ENCODE measurements at places on chromosomes 1 and 21.

DNA sequence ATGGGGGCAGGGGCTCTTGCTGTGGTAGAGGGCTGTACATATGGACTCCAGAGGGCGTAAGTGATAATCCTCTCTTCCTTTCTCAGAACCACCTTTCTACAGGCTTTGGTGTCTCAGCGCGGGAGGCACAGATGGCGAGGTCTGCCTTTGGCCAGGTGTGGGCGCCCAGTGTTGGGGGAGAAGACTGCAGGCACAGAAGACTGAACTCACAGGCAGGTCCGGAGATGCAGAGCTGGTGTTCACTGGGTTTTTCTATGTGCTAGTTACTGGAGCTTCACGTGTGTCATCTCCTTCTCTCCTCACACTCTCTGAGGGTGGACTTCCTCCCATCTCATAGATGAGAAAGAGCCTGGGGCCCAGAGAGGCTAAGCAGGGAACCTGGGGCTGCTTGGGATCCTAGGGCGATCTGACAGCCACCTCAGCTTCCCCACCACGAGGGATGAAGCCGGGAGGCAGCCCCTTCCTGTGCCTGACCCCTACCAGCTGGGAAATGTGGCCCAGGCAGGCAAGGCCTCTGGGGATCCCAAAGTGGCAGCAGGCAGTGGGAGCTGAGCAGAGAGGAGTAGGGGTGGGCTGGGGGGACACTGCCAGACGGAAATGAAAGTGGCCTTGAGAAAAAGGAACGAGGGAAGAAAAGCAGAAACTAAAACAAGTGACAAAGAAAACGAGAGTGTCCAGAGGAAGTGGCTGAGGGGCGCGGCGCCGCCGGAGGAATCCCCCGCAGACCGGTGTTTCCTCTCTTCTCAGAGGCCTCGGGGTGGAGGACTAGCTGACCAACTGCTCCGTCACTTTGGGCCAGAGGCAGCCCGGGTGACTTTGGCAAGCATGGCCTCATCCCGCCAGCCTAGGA, 191.6 kb downstream of the HIVEP3 start:
- no peak for DNase-seq

DNA sequence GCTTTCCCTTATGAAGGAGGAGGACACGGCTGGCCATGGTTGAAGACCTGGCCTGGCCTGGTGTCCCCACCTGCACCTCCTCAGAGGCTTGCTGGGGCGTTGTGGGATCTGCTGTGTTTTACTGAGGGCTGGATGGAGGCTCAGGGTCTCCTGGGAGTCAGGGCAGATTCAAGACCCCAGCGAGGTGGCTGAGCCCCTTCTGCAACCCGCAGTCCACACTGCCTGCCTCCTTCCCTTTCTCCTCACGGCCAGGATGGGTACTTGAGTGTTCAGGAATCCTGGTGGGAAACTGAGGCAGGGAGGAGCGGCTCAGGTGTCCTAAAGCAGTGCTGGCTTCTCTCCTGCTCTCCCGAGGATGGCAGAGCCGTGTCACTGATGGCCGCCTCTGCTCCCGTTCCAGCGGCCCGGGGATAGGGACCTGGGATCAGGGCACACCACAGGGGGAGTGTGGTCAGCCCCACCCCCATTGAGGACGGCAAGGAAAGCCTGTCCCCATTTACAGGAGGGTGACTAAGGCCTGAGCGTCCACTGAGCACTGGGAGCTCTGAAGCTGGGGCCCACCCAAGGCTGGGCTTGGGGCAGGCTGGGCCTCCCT, 47.5 kb downstream of the TRPM2 start:
- no peak for DNase-seq

DNA sequence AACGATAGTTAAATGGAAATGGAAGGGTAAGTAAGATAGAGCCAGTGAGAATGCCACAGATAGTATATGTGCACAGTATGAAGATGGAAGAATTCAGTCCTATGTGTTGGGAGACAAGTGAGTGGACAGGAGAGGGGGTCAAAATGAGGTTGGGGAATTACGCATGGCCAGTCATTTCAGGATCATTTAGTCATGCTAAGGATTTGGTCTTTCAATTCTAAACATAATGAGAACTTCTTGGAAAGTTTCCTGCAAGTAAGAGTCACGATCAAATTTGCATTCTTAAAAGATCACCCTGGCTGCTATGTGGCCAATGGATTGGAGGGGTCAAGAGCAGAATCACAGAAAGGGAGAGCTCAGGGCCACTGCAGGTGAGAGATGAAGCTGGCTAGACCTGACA, 64.0 kb upstream of the KCNK2 start:
- no peak for DNase-seq

GRCh38 chr1:156750711-156751450, 594 bp downstream of the HDGF start:
- no peak for DNase-seq

DNA sequence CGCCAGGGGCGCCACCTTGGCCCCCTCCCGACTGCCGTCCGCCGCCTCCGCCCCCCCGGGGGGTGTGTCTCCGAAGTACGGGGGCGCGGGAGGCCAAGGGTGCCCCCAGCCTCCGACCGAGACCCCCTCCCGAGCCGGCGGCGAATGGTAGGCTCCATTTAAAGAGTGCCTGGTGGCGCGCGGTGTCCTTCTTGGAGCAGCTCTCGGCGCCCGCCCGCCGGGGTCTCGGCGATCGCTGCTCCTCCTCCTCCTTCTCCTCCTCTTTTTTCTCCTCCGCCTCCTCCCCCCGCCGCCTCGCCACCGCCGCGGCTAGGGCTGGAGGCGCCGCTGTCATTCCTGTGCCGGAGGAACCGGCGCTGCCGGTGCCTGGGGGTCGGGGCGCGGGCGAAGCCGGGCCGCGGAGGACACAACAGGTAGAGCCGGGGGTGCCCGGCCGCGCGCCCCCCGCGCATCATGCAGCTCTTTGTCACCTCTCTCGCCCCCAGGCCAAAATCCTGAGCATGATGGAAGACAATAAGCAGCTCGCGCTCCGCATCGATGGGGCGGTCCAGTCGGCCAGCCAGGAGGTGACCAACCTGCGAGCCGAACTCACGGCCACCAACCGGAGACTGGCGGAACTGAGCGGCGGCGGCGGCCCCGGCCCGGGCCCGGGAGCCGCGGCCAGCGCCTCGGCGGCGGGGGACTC, at the start of gene KAZN:
KAZN (plus strand) TSS at position 188 of the 685 bp plus-strand sequence.
- no peak for DNase-seq
